CD4-positive, alpha-beta T cell treated with Interleukin-4 for 1 hour (primary cell): ENCODE measurements at places on chromosomes 2 and 18.

DNA sequence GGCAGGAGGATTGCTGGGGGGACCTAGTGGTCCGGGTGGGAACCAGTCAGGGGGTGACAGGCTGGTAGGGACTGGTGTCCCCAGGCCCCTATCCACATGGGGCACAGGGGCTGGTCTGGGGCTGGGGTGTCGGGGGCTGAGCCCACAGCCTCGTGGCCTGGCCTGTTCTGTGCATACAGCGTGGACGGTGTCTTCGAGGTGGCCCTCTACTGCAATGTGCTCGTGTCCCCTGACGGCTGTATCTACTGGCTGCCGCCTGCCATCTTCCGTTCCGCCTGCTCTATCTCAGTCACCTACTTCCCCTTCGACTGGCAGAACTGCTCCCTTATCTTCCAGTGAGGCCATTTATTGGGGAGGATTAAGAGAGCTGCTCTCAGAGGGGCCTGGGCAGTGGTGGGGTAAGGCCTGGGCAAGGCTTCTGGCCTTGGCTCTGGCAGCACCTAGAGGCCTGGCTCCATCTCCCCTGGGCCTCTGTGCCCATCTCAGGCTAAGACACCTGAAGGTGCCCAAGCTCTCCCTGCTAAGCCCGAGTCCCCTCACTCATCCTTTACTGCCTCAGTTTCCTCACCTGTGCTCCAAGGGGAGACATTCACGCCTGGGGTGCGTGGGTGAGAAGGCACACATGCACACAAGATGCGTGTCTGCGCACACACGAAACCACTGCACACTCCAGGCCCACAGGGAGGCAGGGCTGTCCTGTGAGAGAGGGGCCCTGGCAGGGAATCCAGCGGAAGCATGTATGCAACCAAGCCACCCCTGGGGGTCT, 1.9 kb downstream of the CHRNG start:
- no peak for DNase-seq

DNA sequence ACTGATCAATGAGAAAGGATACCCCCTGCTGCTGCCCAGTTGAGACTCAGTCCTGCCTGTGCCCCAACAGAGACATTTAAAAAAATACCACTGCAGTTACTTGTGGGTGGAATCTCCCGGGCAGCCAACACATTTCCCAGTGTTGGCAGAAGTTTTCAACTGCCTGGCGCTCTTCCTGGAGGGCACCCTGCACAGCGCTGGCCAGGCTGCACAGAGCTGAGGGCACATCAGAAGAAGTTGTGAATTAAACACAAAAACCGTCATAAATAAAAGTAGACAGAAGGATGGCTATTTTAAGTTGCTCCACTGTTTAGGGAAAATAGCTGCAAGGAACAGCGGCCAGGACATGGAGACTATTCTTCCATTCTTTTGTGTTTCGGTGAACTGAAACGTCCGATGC, 110.2 kb upstream of the THOC1 start:
- DNase-seq: no peak

DNA sequence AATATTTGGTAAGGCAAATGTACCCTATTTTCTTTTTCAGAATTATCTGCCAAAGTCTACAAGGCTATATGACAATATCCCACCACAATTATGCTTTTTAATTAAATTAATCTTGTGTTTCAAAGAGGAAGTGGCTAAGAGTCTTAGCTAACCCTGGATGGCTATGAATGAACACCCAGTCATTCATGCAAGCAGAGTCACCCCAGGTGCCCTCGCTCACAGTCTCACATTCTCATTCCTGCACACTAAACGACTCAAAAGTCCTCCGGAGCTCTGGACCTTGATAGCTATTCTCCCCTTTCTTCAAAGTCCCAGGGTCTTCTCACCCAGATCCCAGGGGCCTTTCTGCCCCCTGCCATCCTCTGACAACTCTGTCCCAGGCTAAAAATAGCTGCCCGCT, 42.1 kb upstream of the MRPL19 start:
- DNase-seq: no peak

- DNase-seq: no peak
Observed at GRCh38 chr2:186918495-186918894, 69.5 kb upstream of the ZSWIM2 start.

GRCh38 chr2:66283787-66284186, 151.1 kb upstream of the MEIS1 start:
- DNase-seq: no peak

GRCh38 chr18:34281722-34282121, 57.0 kb upstream of the NOL4 start:
- no peak for DNase-seq

DNA sequence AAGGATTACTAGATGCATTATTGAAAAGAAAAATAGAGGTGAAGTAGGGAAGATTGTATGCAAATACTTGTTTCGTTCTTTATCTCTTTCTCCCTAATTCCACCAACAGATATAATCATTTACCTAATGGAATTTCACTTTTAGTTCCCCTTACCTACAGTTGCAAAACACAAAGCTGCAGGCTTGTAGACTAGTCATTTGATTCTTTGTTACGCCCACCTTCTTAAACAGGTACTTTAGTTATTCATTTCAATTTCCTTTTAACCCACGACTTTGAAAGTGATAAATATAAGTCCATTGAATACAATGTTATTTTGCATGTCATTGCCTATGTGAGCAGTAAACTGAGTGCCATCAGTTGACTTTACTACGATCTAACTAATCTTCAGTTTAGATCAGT, 3.9 kb upstream of the HRH4 start:
- DNase-seq: no peak

DNA sequence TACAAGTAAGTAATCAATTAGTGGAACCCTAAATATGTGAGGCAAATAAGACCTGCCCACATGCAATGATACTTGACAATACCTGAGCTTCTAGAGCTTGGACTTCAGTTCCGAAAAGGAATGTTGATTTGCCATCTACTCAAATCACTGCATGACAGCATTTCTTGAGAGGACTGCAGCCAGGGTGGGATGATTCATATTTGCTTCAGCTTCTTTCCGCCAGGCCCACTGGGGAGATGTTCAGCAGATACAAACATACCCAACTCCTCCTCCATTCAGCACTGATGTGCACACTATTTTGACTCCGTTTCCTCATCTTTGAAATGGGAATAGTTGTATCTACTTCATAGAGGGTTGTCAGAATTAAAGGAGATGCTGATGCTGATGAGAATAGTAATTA, 28.8 kb upstream of the TMEM177 start:
- no peak for DNase-seq

- DNase-seq: no peak
Observed at GRCh38 chr18:59822612-59823550, 76.9 kb upstream of the PMAIP1 start.

- DNase-seq: no peak
Observed at GRCh38 chr18:6289843-6290242, 124.9 kb downstream of the L3MBTL4 start.
